ENCODE measurements at places on chromosomes 11 and 22. TPM values are rescaled to one million over a fixed set of nuclear protein-coding genes. Genes with fewer than 3 reads are reported as not detected.

The RFPL3 gene
- not detected for total RNA-seq

The BIK gene
- total RNA-seq, result 9.9 TPM

The PKP3 gene
- total RNA-seq, result 65.7 TPM

DNA sequence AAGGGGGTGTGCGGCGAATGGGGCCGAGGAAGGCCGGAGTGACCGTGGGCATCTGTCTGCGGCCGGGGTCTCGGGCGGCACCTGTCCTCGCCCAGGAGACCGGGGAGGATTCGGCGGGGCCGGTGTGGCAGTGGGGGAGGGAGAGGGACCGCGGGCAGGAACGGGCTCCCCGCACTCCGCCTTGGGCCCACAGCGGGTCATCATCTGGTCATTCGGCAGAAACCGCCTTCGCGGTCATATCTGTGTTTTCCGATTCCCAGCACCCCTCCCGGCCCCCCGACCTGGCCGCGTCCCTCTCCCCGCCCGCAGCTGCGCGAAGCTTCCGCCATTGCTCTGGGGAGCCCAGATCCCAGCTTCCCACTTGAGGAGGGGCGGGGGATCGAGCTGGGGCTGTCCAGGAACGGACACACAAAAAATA is 824 bp upstream of the CBX6 start:
- peak; percentile 42 for DNase-seq

DNA sequence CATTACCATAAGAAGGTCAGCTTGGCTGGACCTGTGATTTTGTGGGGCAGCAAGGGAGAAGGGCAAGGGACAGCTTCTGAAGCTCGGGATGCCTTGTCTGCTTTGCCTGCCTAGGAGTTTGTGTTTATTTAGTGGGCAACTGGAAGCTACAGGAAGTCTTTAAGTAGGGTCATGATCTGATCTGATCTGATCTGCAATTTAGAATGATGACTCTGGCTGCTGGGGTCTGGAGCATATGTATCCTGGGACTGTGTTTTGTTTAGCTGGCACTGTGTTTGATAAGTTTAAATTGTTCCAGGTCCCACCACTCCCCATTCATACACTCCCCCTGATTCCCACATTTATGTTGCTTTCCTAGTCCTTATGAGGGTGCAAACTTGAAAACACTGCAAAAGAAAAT is 47.7 kb upstream of the HTATIP2 start:
- no peak for DNase-seq

- no peak for DNase-seq
These were observed 51.5 kb downstream of the NEU3 start for GRCh38 chr11:75040167-75040770.

GRCh38 chr22:46083383-46084350 is 66.7 kb upstream of the PPARA start:
- DNase-seq, result no peak

GRCh38 chr11:65539744-65540289 is 14.9 kb downstream of the SCYL1 start:
- DNase-seq, result no peak

GRCh38 chr11:65493367-65494176 is 5.3 kb upstream of the MALAT1 start:
- DNase-seq, result no peak

GRCh38 chr11:112694813-112695212 is 266.4 kb upstream of the NCAM1 start:
- no peak for DNase-seq

GRCh38 chr11:8032122-8032521 is 45.0 kb downstream of the EIF3F start:
- no peak for DNase-seq

GRCh38 chr11:33942954-33943353 is 51.1 kb upstream of the LMO2 start:
- DNase-seq, result no peak

GRCh38 chr11:64499261-64500004 is 91.6 kb upstream of the SLC22A12 start:
- no peak for DNase-seq

GRCh38 chr22:34454598-34454997 is 534.3 kb upstream of the LARGE1 start:
- no peak for DNase-seq

DNA sequence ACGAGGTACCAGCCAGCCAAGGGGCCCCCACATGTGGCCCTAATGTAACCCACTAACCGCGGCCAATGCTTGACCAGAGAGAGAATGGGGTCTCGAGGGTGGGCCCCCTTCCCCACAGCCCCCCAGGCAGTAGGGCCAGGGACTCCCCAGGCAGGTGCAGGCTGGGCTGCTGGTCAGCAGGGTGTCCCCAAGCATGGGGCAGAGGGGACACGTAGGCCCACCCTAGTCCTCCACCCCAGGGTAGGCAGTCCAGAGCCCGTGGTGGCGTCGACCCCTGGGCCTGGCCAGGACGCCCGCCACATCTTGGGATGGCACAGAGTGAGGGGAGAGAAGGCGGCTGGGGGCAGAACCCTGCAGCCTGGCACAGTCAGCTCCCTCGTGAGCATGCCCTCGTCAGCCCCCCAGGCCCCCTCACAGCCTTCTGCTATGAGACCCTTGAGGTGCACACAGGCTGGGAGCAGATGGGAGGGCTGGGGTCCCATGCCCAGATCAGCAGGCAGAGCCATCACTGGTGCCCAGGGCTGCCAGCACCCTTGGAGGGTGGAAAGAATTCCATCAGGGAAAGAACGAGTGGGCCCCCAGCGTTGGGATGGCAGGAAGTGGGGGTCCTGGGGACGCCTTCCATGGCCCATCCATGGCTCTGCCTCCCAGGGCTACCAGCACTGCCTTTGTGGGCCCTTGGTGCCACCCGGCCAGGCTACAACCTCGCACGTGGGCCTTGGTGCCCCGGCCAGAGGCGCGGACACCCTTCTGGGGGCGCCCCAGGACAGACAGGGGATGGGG is 6.1 kb downstream of the TNNT3 start:
- DNase-seq, result no peak
